ENCODE measurements at places on chromosomes 7 and 10.

DNA sequence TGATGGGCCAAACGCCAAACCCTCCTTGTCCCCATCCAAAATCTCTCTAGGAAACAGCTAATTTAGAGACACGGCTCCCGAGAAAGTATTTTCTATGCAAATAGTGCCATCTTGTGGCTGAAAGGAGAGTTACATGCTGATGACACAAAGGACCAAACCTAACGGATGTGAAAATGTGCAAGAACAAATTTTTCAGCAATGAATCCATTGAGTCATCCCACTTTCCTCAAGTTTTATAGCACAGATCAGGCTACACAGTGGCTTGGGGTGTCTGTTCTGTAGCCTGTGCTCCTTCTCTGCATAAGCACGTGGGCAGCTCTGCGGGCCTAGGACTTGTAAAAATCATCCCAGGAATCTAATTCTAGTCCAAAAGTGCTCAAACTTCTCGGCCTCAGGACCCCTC is 154.8 kb upstream of the PRR15 start:
- DNase-seq: peak; percentile 52

GRCh38 chr10:28558923-28559508 is 26.1 kb downstream of the WAC start:
- no peak for DNase-seq

DNA sequence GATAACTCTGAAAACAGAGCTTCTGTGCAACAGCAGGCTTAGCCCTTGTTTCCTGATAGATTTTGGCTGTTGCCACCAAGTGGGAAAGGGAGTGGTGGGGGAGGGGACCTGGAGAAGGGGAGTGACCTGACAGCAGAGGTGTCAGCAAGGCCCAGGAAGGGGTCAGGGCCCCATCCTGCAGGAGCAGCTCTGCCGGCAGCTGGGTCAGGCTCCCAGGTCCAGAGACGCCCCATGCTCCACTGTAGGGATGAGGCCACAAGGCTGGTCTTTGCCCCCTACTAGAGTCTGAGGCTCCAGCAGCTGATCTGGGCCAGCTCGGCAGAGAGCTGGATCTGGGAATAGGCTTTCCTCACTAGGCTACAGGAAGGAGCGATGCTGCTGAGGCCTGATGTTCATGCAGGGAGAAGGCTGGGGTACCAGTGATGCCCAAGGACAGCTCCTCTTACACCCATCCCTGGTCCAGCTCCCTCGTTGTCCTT is 44.0 kb upstream of the ZMIZ1 start:
- DNase-seq: no peak

- DNase-seq: no peak
Observed at GRCh38 chr10:80025281-80025680, 53.2 kb upstream of the TMEM254 start.

Data from activated gamma-delta T cell treated with anti-CD3 and anti-CD28 coated beads, Interleukin-2, amount 50 U/mL, for 16 hours (primary cell).